GDM1 (cell line): ENCODE measurements at places on chromosomes 6 and 20.

DNA sequence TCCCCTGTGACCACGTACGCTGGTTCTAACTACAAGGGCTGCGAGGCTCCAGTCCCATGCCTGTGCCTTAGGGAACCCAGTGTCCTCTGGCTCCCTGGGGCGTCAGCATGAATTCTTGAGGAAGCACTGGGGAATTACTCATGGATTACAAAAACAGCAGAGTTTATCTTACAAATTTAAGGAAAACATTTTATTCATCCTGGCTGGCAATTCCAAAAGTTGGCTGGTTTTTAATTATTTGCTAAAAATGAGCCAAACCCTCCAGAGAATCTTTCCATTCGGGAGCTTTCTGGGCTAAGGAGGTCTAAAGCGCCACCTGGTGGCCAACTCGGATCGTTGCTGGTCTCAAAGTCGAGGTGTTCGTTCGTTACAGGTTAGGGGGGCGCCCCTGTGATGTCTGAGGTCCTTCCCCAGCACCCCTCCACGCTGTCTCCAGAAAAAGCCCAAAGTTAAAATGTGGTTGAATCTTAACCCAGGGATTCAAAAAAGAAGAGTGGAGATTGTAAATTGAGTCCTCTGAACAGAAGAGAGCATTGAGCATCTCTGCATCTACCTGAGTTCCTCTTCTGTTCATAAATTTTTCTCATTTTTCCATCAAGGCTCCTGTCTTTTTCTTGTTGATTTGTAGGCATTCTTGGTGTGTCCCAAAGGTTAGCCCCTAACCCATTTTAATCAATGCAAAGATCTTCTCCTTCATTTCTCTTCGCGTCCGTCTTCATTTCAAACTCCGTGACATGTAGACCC, 99.4 kb downstream of the BFSP1 start:
- DNase-seq, result peak; percentile 2

GRCh38 chr20:22954661-22955060, 80.5 kb upstream of the SSTR4 start:
- DNase-seq, result no peak

DNA sequence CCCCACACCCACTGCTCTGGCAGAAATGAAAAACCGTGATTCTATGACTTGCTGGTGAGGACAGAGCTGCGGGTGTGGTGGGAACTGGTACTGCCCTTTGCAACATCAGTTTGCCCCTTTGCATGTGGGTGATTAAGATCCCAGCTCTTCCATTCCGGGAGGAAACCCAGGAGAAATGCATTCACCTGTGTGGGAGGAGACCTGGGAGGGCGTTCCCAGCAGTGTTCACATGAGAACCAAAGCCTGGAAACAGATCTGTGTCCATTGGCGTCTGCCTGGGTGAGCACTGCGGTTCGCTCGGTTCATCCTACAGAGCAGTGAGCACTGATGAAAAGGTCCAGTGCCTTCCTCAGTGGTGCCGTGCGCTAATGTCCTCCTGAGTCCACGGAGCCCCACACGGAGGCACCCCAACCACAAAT, 89.7 kb downstream of the SMOC2 start:
- no peak for DNase-seq

- DNase-seq, result peak; percentile 11
Observed at GRCh38 chr6:155174576-155175211, 89.1 kb upstream of the CLDN20 start.

DNA sequence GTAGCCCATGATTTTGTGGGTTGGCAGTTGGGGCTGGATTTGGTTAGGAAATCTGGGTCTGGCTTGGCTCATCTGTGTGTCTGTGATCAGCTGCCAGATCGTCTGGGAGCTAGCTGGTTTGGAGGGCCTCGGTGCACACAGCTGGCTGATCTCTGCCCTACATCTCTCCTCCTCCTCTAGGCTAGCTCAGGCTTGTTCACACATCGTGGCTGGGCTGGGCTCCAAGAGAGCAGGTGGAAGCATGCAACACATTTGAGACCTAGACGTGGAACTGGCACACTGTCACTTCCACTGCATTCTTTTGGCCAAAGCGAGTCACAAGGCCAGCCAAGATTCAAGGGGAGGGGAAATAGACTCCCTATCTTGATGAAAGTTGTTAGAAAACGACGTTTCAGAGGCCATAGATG, 15.9 kb downstream of the NDUFAF5 start:
- DNase-seq, result no peak

- no peak for DNase-seq
Observed at GRCh38 chr6:32484614-32484998, 44.9 kb downstream of the HLA-DRA start.

GRCh38 chr6:52964318-52964717, 30.8 kb downstream of the GSTA4 start:
- DNase-seq, result no peak

DNA sequence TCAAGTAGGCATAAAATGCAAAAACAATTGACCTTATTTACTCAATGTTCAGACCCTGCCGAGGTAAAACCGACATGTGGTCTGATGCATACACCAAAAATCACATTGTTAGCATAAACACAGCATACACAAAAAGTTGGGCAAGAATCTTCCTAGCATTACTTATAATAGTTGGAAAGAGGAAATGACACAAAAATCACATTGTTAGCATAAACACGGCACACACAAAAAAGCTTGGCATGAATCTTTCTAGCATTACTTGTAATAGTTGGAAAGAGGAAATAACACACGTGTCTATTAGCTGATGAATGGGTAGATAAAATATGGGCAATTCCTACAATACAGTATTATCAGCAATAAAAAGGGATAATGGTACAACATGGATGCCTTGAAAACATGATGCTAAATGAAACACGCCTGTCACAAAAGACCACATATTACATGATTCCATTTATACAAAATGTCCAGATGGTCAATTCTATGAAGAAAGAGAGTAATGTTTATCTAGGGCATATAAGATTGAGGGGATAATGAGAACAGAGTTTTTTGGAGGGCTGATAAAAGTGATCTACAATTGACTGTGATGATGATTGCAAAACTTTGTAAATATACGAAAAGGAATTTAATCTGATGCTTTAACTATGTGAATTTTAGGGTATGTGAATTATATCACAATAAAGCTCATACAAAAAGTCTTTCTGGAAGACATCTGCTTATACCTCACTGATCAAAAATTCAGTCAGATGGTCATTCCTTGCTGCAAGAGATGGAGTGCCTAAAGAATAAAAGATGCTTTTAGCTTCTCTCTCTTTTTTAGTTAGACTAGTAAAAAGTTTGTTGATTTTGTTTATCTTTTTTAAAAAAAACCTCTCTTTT, 1019.5 kb upstream of the CITED2 start:
- no peak for DNase-seq

- DNase-seq, result no peak
Observed at GRCh38 chr20:44955270-44955669, 4.9 kb downstream of the TOMM34 start.

- DNase-seq, result no peak
Observed at GRCh38 chr6:154539593-154540269, 29.2 kb upstream of the CNKSR3 start.
